Large intestine (tissue), 12 donors: ENCODE measurements at places on chromosomes 7 and 10. TPM values are rescaled to one million over a fixed set of nuclear protein-coding genes. Genes with fewer than 3 reads are reported as not detected.

- no peak for DNase-seq
These were observed 1136.5 kb upstream of the SORCS1 start for GRCh38 chr10:108301002-108301401.

GRCh38 chr7:142488036-142488633, 230.3 kb upstream of the PRSS58 start:
- peak; percentile 13 for DNase-seq

- no peak for DNase-seq
These were observed 220.0 kb upstream of the NPVF start for GRCh38 chr7:25448301-25448700.

- no peak for DNase-seq
These were observed 149.0 kb upstream of the TMEM106B start for GRCh38 chr7:12062062-12062461.

- DNase-seq = no peak
These were observed 556.8 kb upstream of the GHITM start for GRCh38 chr10:83582407-83583095.

DNA sequence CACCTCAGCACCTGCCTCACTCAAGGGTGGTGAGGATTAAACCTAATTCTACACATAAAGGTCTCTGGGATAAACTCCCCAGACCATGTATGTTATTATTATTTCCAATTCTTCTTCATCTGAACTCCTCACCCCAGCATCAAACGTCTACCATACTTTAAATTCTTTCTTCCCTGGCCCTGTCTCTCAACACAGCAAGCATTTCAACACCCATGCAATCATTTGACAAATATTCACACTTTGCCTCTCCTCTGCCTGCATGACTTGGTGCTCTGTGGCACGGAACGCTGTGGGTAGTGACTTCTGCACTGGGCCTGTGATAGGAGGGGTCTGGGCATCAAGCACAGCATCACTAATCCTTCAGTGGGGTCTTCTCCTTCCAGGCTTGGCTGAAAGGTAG, 490.8 kb downstream of the TNS3 start:
- DNase-seq = no peak

- DNase-seq = no peak
These were observed 1.5 kb downstream of the GDF2 start for GRCh38 chr10:47323636-47324296.

DNA sequence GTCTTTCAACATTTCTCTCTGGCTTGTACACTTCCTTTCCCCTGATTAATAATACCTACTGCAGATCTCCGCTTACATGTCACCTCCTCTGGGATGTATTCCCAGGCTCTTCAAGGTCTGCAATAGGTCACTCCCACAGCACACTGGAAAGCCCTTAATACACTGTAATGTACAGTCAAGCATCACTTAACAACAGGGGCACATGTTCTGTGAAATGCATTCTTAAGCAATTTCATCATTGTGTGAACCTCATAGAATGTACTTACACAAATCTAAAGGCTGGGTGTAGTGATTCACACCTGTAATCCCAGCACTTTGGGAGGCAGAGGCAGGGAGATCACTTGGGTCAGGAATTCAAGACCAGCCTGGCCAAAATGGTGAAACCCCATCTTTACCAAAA, 1.9 kb downstream of the COX15 start:
- no peak for DNase-seq

GRCh38 chr10:11560076-11560709, 51.3 kb downstream of the USP6NL start:
- peak; percentile 55 for DNase-seq

The SUPV3L1 gene
- 35.5 TPM for polyA plus RNA-seq

The GSDME gene
- polyA plus RNA-seq = 87.6 TPM

The BAZ1B gene
- 37.3 TPM for polyA plus RNA-seq
